ENCODE measurements at places on chromosomes 12 and 14.
A peak's percentile ranks its signal among the peaks of the same experiment; 100 is the strongest.

GRCh38 chr12:97211416-97211930 lies 251.1 kb upstream of the RMST start:
- no peak for DNase-seq

DNA sequence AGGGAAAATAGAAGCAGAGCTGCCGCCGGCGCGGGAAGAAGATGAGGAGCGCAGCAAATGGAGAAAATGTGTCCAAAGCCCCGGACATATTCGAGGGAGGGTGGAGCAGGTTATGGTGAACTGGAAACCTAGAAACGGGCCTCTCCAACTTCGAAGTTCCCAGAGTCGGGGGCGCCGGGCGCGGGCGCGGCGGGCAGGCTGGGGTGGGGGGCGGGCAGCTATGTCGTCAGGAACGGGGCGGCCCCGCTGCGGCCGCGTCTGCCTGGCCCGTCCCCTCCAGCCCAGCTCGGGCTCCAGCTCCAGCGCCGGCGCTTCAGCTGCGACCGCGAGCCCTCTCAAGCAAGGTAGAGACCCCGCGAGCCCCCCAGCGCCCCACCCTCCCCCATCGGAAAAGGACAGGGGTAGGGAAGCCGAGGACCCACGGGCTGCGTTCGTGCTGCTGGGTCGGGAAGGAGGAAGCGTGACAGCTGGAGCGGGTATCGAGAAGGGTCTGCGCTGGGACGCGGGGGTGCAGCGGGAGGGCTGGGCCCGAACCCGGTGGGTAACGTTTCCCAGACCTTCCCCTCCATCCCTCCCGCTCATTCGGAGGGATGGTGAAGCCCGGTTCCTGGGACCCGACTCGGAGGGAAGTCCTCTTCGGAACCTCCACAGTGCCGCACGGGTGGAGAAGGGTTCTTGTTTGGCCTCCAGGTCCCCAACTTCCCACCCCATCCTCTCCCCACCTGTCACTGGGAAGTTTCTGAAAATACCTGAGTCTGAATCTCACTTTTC lies 1.0 kb downstream of the DGKA start:
- no peak for DNase-seq

DNA sequence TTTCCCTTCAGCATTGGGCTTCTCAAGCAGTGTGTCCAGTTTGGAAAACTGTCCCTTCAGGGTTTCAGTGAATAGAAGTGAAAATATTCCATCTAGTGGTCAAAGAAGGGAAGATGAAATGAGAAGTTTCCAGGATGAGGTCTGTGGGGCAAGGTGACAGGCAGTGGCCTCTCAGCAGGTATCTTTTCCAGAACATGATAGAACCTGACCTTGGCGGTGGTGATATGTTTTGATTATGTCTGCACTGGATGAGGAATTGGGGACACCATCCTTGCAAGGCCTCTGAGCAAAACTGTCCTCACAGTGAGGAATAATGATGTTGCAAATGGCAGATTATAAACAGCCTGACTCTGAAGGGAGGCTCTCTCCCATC lies 4.7 kb downstream of the GPX2 start:
- peak; percentile 40 for DNase-seq

- DNase-seq: peak; percentile 57
Observed at GRCh38 chr12:118259079-118259478, 113.6 kb downstream of the TAOK3 start.

GRCh38 chr12:110310763-110311162 lies 29.7 kb downstream of the ATP2A2 start:
- DNase-seq: no peak

GRCh38 chr12:114864837-114865551 lies 181.0 kb upstream of the TBX3 start:
- DNase-seq: no peak

- DNase-seq: peak; percentile 22
Observed at GRCh38 chr14:102602421-102603292, 10.2 kb downstream of the RCOR1 start.

DNA sequence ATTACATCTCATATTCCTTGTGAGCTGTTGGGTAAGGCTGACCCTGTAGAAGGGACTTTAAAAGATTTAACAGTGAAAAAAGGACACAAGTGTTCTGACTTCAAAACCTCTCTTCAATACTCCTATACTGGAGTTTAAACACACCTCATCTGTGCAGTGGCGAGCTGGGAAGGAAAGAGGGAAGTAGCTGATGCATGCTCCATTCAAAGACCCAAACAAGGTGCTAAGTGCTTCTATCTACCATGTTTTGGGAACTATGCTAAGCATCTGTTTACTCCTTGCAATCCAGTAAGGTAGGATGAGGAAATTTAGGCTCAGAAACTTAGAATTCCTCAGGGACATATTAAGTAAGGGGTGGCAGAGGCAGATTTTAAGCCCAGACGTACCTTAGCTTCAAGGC lies 16.4 kb upstream of the DNM1L start:
- no peak for DNase-seq

Data from renal cortical epithelial cell (primary cell).